Nephron progenitor cell (in vitro differentiated cells): ENCODE measurements at places on chromosomes 11 and 22.

DNA sequence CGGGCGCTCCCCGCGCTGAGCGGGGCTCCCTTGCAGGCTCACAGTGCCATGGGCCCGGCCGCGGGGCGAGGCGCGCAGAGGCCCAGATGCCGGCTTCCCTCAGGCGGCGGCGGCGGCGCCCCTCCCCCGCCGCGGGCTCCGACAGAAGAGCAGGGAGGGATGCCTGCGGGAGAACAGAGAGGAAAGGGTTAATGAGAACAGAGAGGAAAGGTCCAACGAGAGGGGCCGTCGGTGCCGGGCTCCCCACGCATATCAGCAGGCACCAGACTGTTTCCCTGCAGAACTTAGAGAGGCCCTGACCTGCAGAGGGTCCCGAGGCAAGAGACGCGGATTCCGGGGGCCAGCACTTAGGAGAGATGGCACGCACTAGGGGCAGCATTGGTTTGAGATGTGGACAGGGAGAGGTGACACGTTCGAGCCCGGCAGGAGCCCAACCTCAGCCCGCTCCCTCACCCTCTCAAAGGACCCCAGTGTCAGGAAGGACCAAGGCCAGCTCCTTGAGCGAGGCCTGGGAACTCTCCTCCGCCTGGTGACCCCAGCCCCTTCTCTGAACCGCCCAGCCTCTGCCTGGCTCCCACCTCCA lies 9.1 kb downstream of the NRXN2 start:
- H3K4me1 ChIP-seq, result peaks cover 71% of the 10 kb centered on the region
- H3K36me3 ChIP-seq, result no peaks in the 10 kb centered on the region
- H3K27ac ChIP-seq, result no peak overlapping the region
- peak; percentile 50 for DNase-seq
- H3K4me3 ChIP-seq, result peak overlapping the region; percentile 71

DNA sequence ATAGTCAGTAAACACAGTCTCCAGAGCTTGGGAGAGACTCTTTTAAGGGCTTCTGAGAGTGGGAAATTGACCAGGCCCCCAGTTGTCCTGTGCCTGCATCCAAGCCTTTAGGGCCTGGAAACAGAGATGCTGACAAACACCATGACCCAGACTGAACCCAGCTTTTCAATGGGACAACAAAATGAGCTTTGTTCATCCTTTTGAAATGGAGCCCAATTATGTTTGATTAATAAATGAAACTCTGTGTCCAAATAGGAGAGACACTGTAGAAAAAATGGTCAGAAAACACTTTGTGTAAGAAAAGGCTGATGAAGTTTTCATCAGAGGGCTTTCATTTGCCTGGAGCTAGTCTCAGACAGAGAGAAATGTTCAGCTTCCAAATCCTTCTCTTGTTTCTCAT lies 146.0 kb downstream of the RRAS2 start:
- H3K27ac ChIP-seq, result no peak overlapping the region
- H3K4me3 ChIP-seq, result no peak overlapping the region
- H3K36me3 ChIP-seq, result no peaks in the 10 kb centered on the region
- H3K4me1 ChIP-seq, result no peaks in the 10 kb centered on the region
- H3K27me3 ChIP-seq, result peaks cover 12% of the 10 kb centered on the region

- no peak overlapping the region for H3K27ac ChIP-seq
- no peak for DNase-seq
- H3K27me3 ChIP-seq, result no peaks in the 10 kb centered on the region
- H3K4me1 ChIP-seq, result peaks cover 14% of the 10 kb centered on the region
Measured at GRCh38 chr11:116384876-116385275, 387.9 kb downstream of the BUD13 start.

GRCh38 chr11:71252770-71253730 lies 673 bp upstream of the SHANK2 start:
- peaks cover 22% of the 10 kb centered on the region for H3K4me1 ChIP-seq
- peak overlapping the region; percentile 70 for H3K4me3 ChIP-seq
- H3K27me3 ChIP-seq, result peaks cover 87% of the 10 kb centered on the region

DNA sequence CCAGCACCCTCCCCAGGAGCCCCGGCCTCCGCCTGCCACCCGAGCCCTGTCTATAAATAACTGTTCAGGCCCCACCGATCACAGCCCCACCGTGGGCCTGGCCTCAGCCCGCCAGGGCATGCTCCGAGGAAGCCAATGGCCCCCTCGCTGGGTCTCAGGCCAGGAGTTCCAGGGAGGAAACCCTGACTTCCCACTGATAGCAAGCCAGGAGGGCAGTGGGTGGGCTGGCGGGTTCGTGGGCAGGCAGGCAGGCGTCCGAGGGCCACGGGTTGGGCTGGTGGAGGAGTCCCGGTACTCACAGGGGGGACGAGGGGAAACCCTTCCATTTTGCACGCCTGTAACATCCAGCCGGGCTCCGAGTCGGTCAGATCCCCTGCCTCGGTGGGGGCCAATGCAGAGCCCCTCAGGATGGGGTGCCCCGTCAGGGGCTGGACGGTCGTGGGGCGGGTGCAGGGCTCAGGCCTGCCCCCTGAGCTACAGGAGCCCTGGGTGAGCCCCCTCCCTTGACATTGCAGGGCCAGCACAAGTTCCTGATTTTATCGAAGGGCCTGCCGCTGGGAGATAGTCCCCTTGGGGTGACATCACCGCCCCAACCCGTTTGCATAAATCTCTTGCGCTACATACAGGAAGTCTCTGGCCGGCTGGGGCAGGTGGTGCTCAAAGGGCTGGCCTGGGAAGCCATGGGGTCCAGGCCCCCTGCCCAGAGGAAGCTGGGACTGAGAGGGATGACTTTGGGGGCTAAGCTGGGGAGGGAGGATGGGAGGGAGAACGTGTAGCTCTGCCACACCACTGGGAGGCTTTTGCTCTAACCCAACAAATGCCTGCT lies at the start of gene SPI1:
Gene SPI1, minus strand, starts transcription at position 538 of the 826 bp plus-strand sequence. Its CDS starts 194 bp downstream, at position 344.
- H3K4me3 ChIP-seq, result no peak within 1 kb of the TSS
- peaks cover 6% of the 10 kb centered on the region for H3K27me3 ChIP-seq
- peak; percentile 46 for DNase-seq

DNA sequence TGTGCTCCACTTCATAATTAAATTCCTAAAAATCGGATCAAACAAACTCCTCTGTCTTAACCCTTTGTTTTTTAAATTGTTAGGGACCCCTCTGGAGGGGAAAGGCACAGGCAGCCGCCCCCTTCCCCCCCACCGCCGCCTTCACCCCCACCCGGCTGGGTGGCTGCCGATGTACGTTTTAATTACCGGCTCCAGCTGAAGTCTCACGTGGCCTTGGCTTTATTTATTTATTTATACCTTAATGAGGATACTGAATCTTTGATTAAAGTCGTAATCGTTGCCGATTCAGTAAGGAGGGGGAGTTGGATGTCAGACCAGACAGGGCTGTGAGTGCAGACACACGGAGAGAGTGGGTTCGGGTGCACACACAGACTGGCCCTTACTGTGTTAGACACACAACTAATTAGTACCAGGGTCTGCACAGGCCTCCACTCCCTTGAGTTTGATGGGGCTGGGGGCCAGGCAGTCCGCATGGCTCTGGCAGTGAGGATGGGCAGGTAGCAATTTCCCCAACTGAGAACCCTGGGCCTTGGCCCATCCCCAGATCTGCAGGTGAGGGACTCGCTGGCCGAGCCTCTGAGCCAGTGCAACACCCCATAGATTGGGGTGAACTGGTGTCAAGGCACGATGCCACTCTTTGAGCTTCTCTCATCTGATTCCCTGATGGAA lies 51.3 kb upstream of the NNMT start:
- H3K27me3 ChIP-seq, result peaks cover 3% of the 10 kb centered on the region
- peaks cover 23% of the 10 kb centered on the region for H3K36me3 ChIP-seq
- no peak overlapping the region for H3K4me3 ChIP-seq
- no peak overlapping the region for H3K27ac ChIP-seq
- peaks cover 71% of the 10 kb centered on the region for H3K4me1 ChIP-seq
- DNase-seq, result no peak

GRCh38 chr11:27528712-27529111 lies 22.1 kb upstream of the LIN7C start:
- no peaks in the 10 kb centered on the region for H3K36me3 ChIP-seq
- H3K4me3 ChIP-seq, result no peak overlapping the region
- DNase-seq, result no peak
- H3K27ac ChIP-seq, result no peak overlapping the region
